Fibroblast of the aortic adventitia (primary cell): ENCODE measurements at places on chromosomes 5 and 9.
A peak's percentile ranks its signal among the peaks of the same experiment; 100 is the strongest.

DNA sequence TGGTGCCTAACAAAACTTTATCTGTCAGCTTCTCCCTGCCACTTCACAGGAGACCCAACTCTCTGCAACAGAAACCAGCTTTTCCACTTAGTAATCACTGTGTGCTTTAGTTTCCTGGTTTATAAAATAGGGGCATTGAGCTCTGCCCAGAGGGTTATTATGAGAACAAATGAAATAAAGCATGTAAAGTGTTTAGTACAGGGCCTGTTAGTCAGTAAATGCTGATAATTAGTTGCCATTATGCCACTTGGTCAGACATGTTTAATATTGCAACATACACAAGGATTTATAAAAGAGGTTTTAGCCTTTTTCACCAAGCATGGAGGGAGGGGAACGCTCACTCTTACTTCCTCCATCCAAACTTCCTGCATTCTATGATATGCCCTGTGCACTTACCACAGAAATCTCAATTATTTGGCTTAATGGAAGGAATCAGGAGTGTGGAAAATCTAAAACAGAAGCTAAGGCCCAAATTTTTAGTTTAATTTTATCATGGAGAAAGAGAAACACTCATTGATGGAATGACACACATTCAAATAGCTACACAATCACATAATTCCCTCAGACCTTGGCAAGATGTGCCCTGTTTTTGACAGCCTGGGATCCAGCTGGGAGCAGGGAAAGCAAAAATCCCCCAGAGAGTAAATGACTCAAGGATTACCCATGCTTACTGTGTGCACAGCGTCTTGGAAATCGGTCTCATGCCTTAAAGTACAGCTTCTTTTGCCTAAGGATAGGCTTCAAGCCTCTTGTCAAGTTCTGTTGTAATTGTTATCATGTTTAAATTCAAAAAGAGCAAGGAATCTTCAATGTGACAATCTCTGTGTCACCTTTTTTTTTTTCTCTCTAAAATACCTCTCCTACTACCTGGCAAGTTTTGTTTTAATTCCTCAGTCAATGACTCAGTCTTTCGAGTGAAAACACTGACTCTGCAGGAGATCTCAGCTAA is 34.0 kb downstream of the ZNF474 start:
- DNase-seq: peak; percentile 96

GRCh38 chr9:110260911-110261310 is 4.6 kb upstream of the TXN start:
- DNase-seq: no peak

- no peak for DNase-seq
Measured at GRCh38 chr5:139709582-139710318, 61.6 kb downstream of the CXXC5 start.

DNA sequence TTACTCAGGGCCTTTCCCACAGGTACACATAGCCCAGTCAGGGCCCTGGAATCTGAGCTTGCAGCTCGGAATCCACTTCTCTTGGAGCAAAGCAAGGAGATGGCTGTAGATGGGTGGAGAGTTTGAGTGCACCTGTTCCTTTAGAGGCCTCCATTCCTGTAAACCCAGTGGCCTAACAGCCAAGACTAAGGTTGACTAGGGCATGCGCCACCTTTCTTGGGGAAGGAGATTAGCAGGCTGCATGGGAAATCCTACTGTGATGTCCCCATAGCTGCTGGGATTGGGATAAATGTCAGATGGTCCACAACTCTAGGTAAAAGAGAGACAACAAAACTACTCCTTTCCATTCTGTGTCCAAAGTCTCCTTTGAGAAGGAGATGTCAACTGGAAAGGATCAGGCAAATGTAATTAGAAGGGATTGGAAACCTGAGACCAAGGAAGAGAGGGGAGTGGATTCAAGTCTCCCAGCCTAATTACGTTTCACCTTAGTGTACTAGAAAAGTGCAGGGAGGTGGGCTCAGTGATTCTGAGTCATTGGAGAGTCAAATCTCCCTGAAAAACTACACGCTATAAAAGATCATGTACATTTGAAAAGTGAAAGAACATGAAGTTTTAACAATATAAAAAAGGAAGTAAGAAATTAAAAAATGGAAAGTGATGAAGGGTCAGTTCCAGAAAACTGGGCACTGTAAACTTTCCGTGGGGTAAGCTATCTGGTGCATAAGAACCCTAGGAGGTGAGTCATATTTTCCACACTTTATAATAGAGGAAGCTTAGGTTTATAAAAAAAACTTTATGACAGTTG is 104.2 kb downstream of the SEC61B start:
- peak; percentile 30 for DNase-seq

DNA sequence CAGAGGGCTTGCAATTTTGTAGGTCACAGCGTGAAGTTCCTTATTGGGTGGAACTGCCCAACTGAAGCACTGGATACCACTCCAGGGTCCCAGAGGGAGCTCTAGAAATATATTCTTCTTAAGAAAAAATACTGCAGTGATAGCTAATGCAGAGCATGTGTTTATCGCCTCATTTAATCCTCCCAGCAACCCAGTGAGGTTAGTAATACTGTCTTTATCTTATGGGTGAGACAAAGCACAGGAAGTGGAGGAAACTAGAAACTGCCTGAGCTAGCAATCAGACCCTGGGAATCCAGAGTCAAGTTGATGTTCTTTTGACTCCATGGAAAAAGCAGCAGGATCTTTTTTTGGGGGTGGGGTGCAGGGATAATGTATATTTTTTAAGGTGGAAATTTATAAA is 153.3 kb downstream of the PJA2 start:
- DNase-seq: no peak

DNA sequence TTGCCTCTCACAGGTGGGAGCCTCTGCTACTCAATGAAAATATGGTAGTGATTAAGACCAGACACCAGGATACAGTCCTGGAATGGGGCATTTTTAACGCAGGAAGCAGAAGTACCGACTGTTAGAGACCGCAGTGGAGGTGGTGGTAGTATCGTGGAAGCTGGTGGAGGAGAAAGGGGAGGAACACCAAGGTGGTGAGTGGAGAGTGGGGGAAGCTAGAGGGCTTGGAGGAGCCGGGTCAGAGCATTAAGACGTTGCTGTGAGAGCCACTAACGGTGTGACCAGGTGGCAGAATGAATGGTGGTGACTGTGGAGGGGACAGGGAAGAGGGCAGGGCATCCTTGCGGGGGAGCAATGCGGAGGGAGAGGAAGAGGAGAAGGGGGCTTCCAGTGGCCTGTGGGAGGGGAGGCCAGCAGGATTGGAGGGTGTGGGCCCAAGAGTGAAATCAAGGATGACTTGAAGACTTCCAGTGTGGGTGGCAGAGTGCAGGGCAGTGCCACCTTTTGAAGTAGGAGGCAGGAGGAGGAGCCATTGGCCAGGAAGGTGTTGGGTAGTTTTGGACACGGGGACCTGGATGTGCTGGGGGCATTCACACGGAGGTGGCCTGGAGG is 1.6 kb upstream of the UBAC1 start:
- no peak for DNase-seq

DNA sequence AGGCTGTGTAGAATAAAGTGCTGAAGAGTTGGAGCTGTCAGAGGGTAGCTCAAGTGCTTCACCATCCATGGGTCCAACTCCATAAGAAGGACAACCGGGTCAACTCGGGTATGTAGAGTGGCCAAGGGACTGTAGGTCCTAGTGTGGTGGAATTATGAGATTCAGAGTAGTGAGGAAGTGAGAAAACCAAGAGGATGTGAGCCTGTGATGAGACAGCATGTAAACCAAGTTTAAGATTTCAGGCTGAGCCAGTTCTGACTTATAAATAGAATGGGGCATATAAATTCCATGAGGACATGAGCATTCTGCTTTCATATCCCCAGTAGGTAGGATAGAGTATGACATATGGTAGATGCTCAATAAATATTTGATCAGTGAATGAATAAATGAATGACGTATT is 96.3 kb downstream of the CFAP95 start:
- no peak for DNase-seq

DNA sequence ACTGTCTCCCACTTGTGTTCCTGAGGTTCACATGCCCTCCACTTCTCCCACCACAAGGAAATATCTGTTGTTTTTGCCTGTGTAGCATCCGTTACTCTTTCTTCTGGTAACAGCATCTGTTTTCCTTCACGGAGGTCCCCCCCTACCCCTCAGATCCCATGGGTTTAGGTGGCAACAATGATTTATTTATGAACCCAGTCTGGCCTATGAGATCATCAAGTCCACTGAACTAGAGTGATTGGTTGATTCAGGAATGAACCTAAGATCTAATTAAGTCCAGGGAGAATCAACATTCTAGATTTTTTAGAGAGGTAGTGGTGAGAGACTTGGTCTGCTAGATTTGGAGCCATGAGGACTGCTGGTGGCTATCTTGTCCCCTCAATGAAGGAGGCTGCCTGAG is 166.8 kb downstream of the NR3C1 start:
- DNase-seq: no peak

- no peak for DNase-seq
Measured at GRCh38 chr9:132826621-132827365, 51.3 kb downstream of the AK8 start.

DNA sequence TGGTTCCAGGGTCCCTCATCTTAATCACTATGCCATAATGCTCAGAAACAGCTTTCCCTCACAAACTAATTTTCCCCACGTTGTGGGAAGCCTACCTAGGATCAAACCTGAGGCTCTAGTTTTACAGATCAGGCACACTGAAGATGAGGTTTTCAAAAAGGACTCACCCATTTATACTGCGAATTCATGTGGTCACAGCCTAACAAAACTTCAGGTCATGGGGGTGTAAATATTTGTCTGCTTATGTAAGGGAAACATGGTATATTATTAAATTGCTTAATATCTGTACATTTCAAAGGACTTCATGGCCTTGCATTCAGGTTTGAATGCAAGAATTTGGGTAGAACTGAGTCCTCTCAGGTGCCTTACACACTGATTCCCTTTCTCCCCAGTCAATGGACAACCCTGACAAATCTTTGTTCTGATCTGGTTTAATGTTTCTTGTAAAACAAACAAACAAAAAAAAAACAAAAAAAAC is 12.1 kb downstream of the ZFAND5 start:
- peak; percentile 30 for DNase-seq

GRCh38 chr9:104682642-104683041 is 11.7 kb upstream of the OR13D1 start:
- peak; percentile 72 for DNase-seq

- DNase-seq: no peak
Measured at GRCh38 chr9:88692827-88693226, 157.8 kb downstream of the NXNL2 start.

DNA sequence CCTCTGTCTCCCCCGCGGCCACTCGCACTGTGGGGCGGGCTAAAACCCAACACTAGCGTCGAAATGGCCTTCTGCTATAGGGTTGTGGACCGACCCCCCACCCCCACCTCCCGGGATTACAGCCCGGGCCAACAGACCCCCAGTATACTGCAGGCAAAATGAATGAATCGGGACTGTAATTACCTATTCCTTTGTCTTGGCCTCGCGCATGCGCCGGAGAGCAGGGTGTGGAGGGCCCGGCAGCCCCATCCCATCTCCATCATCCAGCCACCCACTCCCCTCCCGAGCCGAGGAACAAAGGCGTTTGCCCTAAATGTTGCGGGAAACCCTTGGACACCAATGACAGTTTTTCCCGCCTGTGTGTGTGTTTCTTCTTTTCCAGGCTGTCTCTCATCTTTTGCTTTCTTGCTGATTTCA is 1.6 kb downstream of the BASP1 start:
- DNase-seq: no peak

DNA sequence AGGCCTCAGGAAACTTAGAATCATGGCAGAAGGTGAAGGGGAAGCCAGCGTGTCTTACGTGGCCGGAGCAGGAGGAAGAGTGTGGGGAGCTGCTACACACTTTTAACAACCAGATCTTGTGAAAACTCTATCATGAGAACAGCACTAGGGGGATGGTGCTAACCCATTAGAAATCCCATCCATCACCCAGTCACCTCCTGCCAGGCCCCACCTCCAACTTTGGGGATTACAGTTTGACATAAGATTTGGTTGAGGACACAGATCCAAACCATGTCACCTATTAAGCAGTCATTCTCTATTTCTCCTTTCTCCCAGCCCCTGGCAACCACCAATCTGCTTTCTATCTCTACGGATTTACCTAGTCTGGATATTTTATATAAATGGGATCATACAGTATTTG is 26.9 kb downstream of the PBX3 start:
- no peak for DNase-seq

- DNase-seq: no peak
Measured at GRCh38 chr5:10667431-10668057, 93.5 kb downstream of the DAP start.

GRCh38 chr5:135501965-135502364 is 33.8 kb downstream of the NEUROG1 start:
- no peak for DNase-seq

GRCh38 chr5:96094904-96095303 is 133.3 kb upstream of the ELL2 start:
- peak; percentile 38 for DNase-seq

DNA sequence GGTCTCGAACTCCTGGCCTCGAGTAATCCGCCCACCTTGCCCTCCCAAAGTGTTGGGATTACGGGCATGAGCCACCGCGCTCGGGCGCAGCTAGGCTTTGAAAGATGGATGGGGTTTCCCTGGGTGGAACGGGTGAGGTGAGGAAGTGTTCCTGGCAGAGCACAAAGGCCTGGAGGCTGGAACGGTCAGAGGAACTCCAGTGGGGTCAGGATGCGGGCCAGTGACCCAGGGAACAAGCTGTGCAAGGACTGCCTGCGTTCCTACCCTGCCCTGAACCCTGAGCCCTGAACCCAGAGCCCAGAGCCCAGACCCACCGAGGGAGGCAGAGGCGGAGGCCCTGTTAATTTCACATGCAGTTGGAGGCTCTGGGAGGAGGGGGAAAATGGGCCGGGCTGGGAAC is 23.4 kb downstream of the NCS1 start:
- DNase-seq: no peak

GRCh38 chr5:4395752-4396151 is 744.4 kb upstream of the ADAMTS16 start:
- no peak for DNase-seq

- DNase-seq: peak; percentile 97
Measured at GRCh38 chr9:18459962-18460584, 13.9 kb upstream of the ADAMTSL1 start.

DNA sequence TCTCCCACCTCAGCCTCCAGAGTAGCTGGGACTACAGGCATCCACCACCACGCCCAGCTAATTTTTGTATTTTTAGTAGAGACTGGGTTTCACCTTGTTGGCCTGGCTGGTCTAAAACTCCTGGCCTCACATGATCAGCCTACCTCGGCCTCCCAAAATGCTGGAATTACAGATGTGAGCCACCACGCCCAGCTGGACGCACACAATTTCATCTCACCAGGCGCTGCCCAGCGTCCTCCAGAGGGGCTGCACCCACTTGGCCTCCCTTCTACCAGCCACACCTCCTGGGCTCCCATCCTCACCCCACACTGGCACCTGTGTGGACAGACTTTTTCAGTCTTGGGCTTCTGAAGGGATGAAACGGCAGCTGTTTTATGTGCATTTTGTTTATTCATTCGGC is 3.8 kb upstream of the EXOC3 start:
- DNase-seq: no peak
